Myocyte (in vitro differentiated cells): ENCODE measurements at places on chromosomes 7 and 10. TPM values are rescaled to one million over a fixed set of nuclear protein-coding genes. Genes with fewer than 3 reads are reported as not detected.
A peak's percentile ranks its signal among the peaks of the same experiment; 100 is the strongest.

The LIPM gene
- not detected in 2 replicates for total RNA-seq

The NUTM2A gene
- total RNA-seq = 0.47 and 0.91 TPM in 2 replicates

The IDI2 gene
- total RNA-seq = not detected in 2 replicates

GRCh38 chr7:34806831-34807230, 148.8 kb downstream of the NPSR1 start:
- no peak for DNase-seq

DNA sequence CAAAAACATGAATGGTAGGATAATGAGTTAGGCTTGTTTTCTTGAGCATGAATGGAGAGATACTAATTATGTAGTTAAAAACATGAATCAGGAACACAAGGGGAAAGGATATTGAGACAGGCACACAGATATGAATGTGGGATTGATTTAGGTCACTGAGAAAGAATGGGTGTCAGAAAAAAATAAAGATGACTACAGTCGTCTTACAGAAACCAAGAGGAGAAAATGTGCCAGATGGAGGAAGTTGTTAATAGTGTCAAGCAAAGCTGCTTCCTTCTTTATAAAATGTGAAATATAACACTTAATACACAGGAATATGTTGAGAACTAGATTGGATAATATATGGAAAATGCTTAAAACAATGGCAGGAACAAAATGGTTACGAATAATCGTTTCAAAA, 173.3 kb upstream of the BET1 start:
- DNase-seq = no peak

DNA sequence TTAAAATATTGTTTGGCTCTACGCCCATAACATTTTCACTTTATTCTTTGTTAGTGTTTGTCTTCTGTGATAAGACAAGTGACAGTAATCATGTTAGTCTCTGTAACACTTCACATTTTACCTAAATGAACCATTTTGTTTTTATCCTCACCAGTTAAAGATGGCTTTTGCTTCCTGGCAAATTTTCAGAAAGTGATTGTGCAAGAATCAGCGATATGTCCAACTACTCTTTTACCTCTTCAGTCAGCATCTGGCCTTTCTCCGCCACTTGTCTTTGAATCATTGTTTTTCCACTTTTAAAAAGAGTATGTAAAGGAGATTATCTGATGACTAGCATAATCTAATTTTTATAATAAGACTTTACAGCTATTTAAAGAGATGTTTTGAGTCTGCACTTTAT, 3.5 kb downstream of the DGKB start:
- DNase-seq = peak; percentile 17
